ENCODE measurements at places on chromosomes 1 and 21.
A peak's percentile ranks its signal among the peaks of the same experiment; 100 is the strongest.

DNA sequence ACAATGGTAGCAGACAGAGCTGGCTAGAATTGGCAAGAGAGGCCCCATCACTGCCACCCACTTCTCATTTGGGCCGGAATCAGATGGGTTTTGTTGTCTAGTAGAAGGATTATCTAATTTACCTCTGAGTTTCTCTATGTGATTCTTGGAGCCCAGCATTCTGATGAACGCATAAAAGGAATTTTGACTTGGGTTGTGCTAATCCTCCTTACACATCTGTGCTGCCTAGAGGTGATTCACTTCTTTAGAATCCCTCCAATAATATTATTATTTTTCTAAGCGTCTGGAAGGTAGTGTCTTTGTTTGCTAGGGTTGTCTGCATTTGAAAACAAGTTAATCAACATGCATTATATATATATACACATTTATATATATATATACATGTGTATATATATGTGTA lies 118.1 kb downstream of the RUNX1 start:
- DNase-seq: no peak

GRCh38 chr1:151668090-151668489 lies 48.5 kb downstream of the CELF3 start:
- DNase-seq: no peak

- no peak for DNase-seq
Measured at GRCh38 chr1:171844381-171844780, 3.1 kb downstream of the DNM3 start.

DNA sequence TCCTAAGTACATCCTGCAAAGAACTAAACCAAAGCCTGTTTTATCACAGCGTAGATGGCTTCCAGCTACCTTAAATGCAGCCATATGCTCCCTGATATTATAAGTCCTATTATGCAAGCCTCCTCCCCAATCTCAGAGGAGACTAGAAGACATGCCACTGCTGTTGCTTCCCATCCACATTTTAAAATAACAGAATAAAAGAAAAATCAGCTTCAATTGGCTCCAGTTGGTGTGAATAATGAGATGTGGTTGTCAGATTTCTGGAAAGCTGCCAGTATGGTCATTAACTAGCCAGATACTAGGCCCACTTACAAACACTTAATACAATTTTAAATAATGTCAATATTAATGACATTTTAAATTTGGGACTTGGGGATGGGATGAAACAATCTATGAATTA lies 25.7 kb downstream of the WARS2 start:
- no peak for DNase-seq

DNA sequence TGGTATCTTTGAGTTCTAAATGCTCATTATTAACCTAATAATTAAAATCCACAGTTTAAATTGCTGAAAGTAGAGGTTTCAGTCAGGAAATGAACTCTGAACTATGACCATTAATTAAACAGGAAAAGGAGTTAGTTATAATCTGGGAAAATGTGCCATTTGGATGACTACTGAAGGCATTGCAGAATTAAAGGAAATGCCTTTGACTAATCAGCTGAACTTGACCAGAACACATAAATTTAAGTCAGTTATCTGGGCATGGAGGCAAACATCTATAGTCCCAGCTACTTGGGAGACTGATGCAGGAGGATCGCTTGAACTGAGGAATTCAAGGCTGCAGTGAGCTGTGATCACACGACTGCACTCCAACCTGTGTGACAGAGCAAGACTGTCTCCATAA lies 31.9 kb downstream of the SLC44A5 start:
- DNase-seq: no peak

- DNase-seq: no peak
Measured at GRCh38 chr21:39073717-39074116, 109.5 kb downstream of the PSMG1 start.

DNA sequence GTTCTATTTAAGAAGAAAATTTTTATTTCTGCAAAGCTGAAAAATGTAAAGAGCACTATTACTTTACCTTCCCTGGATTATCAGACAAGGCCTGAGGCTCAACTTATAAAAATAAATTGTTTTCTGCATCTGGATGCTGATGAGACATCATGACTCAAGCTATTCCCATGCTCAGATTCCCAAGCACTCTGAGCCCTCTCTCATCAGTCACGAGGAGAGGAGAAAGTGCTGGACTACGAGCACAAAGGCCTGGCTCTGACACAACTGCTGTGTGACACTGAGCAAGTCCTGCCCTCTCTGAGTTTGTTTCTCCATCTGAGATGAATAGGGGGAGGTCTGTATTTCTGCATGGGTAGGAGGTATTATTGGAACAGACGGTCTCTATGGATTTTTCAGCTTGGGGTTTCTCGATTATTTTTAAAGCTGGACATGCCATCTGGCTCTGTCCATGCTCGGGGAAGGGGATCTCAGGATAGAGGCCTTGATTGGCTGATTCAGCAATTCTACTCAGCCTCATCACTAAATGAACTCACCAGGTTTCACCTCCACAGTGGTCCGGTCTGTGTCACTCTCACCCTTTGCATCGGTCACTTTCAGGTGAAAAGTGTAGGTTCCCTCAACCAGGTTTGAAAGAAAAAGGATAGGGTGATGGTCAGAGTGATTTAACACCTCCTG lies 107.7 kb downstream of the KIAA0319L start:
- DNase-seq: no peak

DNA sequence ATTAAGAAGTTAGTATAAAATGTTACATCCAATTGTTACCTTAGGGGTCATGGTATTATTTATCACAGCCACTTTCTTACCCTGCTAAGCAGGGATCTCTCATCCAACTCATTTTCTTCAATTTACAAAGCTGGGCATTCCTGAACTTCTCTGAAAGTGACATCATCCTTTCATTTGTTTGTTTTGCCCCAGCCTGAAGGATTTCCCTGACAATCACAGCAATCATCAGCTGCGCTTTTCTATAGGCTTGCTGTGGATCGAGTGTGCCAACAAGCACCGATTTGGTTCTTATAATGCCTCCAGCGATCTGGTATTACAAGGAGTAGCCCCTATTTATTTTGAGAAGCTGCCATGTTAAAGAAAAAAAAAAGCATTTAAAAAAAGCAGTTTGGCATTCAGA lies 240.2 kb downstream of the USH2A start:
- no peak for DNase-seq

- no peak for DNase-seq
Measured at GRCh38 chr1:30575066-30575465, 148.3 kb downstream of the MATN1 start.

- DNase-seq: no peak
Measured at GRCh38 chr1:11806307-11806936, 431 bp downstream of the CLCN6 start.

GRCh38 chr1:2150801-2151200 lies 43.8 kb downstream of the FAAP20 start:
- no peak for DNase-seq

DNA sequence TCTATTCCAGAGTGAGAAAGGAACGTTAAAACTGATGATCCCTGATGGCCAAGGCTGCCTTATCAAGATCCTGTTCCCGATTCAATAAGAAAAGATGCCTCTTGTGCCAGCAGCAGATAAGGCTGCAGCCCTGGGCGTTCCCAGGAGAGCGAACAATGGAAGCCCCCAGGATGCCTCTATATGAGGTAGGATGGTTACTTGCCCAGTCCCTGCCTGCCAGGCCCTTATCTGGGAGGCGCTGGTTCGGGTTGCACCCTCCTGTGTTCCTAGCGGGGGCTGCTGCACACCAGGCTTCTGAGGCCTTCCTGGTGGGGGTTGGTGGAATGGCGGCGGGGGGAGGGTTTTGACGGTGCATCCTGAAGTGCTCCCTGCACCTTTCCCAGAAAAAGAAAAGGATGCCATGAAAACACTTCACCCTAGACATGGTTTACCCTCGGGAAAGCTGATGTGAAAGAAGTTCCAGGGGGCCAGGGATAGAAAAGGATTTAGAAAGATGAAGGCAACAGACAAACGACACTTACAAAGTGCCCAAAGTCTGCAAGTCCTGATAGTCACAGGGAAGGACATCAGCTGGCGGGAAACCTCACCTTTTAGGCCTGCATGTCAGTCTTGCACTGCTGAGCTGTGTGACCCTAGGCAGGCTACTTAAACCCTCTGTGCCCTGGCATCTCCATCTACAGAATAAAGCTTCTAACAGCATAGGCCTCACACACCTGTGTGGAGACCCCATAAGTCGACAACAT lies 100.3 kb downstream of the KCNJ15 start:
- no peak for DNase-seq

- DNase-seq: no peak
Measured at GRCh38 chr1:1666526-1666925, 7.7 kb upstream of the CDK11B start.

- DNase-seq: no peak
Measured at GRCh38 chr1:45304311-45305081, 22.2 kb upstream of the HPDL start.

- DNase-seq: no peak
Measured at GRCh38 chr1:76281306-76281705, 206.8 kb downstream of the ST6GALNAC3 start.

DNA sequence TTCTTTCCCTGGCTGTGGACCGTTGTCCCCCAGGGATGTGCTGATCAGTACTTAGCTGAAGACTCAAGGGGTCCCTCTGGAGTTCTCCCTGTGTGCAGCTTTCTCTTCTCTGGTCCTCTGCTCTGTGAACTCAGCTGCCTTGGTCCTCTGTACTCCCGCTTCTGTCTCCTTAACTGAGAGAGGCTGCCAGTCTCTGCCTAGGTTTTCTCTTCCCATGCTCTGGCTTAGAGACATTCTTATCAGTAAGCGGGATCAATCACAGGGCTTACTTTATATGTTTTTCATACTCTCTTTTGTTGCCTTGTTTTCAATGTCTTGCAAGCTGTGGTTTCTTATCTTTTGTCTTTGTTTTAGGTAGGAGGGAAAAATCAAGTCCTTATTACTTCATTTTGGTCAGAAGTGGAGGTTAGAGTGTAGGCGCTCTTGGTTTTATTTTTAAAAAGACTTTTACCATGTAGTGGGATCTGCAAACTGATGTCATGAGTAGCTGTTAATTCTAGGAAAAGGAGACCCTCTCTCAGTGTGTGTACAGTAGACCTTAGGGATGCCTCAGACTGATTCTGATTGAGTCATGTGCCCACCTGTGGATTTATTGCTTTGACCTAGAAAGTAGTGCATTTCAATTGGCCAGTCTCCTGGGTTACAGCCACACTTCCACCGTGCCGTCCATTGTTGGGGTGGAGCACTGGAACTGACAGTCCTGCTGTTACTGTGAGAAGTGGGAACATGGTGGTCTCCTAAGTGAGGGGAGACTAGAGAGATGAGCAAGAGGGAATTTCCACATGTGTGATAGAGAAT lies 46.6 kb downstream of the TTC3 start:
- peak; percentile 3 for DNase-seq

- DNase-seq: no peak
Measured at GRCh38 chr21:44737706-44738354, 26.5 kb upstream of the TSPEAR start.

DNA sequence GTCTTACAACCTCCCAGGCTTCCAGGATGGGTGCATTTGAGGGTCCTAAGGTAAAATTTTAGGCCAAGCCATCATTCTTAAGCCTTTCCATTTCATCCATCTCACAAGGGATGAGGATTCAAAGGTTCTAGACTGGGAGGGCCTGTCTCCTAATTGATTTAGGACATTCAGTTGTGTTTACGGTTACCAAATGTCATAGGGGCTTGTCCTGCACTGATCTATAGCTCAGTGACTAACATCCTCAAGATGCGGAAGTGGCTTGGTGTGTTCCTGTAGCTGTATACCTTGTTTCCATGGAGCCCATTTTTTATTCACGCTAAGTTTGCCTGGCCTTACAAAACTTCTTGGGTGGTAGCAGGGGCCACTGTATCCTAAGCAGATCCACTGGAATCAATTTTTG lies 52.8 kb downstream of the DUSP10 start:
- DNase-seq: no peak

GRCh38 chr21:45071078-45071873 lies 3.1 kb upstream of the ADARB1 start:
- DNase-seq: no peak

GRCh38 chr1:16631248-16632043 lies 18.1 kb upstream of the NBPF1 start:
- no peak for DNase-seq

GRCh38 chr1:108570128-108570527 lies 10.2 kb downstream of the EEIG2 start:
- no peak for DNase-seq

DNA sequence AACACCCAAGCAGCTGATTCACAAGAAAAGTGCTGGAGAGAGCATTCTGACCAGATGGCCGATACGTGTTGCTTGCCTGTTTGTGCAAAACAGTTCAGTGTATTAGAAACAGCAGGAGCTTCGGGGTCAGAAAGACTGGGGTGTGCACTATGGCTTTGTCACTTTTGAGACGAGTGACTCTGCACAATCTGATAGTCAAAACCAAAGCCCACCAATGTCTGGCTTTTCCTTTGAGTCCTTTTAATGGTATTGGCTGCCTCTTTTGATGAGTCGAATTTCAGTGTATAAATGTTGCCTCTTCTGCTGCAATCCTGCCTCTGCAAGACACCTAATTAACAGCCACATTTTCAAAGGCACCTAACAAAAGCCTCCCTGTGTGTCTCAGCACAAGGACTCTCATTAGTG lies 444.6 kb downstream of the AJAP1 start:
- DNase-seq: no peak
